ENCODE measurements at places on chromosomes 1 and 21. TPM values are rescaled to one million over a fixed set of nuclear protein-coding genes. Genes with fewer than 3 reads are reported as not detected.

The MPZ gene
- total RNA-seq: 0.46 TPM

The VAMP4 gene
- 7.6 TPM for total RNA-seq

The MAB21L3 gene
- total RNA-seq: not detected

The ADAMTS4 gene
- total RNA-seq: 7.9 TPM

The COL8A2 gene
- 0.41 TPM for total RNA-seq

The TLCD4 gene
- total RNA-seq: 14.3 TPM

The TINAGL1 gene
- total RNA-seq: 59.6 TPM

The PRAMEF11 gene
- not detected for total RNA-seq

The SPRR4 gene
- total RNA-seq: not detected

The PTGER3 gene
- 0.50 TPM for total RNA-seq

The CD34 gene
- 23.2 TPM for total RNA-seq

The CHIT1 gene
- 0.27 TPM for total RNA-seq

The RABIF gene
- 4.9 TPM for total RNA-seq

The SLAMF1 gene
- 0.06 TPM for total RNA-seq

The PDC gene
- total RNA-seq: not detected

The KCNK2 gene
- total RNA-seq: 1.4 TPM

The IFNGR2 gene
- total RNA-seq: 42.9 TPM

The S100A7 gene
- total RNA-seq: not detected

The KPRP gene
- total RNA-seq: 0.17 TPM

The ACOT7 gene
- 4.9 TPM for total RNA-seq

The GBP6 gene
- 0.10 TPM for total RNA-seq

The EXO1 gene
- total RNA-seq: not detected

The MX2 gene
- 3.2 TPM for total RNA-seq

The LIX1L gene
- 59.7 TPM for total RNA-seq

The SPATA45 gene
- not detected for total RNA-seq

The S100A16 gene
- total RNA-seq: 23.3 TPM

The GUCA2B gene
- total RNA-seq: not detected

The C4BPB gene
- 0.25 TPM for total RNA-seq

The CD1E gene
- total RNA-seq: not detected

The ATP1B1 gene
- total RNA-seq: 290 TPM

The CYP4Z1 gene
- 0.22 TPM for total RNA-seq

The ID3 gene
- total RNA-seq: 95.7 TPM

The NRDC gene
- 307 TPM for total RNA-seq

The AMPD1 gene
- total RNA-seq: 73.4 TPM

The HIPK1 gene
- total RNA-seq: 66.9 TPM

The OR6Y1 gene
- total RNA-seq: not detected

The FCRL3 gene
- total RNA-seq: 0.44 TPM

The IFI44L gene
- total RNA-seq: 5.6 TPM

The ZNF695 gene
- total RNA-seq: not detected

The NTMT2 gene
- not detected for total RNA-seq

The IFNLR1 gene
- total RNA-seq: 1.1 TPM

The C1orf210 gene
- not detected for total RNA-seq

The RBM15 gene
- total RNA-seq: 21.0 TPM

The TFAP2E gene
- not detected for total RNA-seq

The OR2M3 gene
- total RNA-seq: not detected
